Testis (tissue), 5 donors: ENCODE measurements at places on chromosomes 16 and 17. TPM values are rescaled to one million over a fixed set of nuclear protein-coding genes. Genes with fewer than 3 reads are reported as not detected.

PRR11 gene
- 3.9 TPM for polyA plus RNA-seq

KRT23 gene
- polyA plus RNA-seq, result 52.2 TPM

ABCC11 gene
- 24.1 TPM for polyA plus RNA-seq

MILR1 gene
- polyA plus RNA-seq, result 3.7 TPM

HBA1 gene
- polyA plus RNA-seq, result 24.0 TPM

REXO5 gene
- polyA plus RNA-seq, result 991 TPM

CD68 gene
- 54.8 TPM for polyA plus RNA-seq

SMTNL2 gene
- 6.9 TPM for polyA plus RNA-seq

CTRB1 gene
- not detected for polyA plus RNA-seq

OR1A1 gene
- not detected for polyA plus RNA-seq

NPIPA2 gene
- polyA plus RNA-seq, result 17.8 TPM

BAIAP3 gene
- polyA plus RNA-seq, result 23.0 TPM

KRT33A gene
- 2.3 TPM for polyA plus RNA-seq

SULT1A1 gene
- polyA plus RNA-seq, result 50.9 TPM

CCL17 gene
- polyA plus RNA-seq, result 4.0 TPM

MYH8 gene
- 0.78 TPM for polyA plus RNA-seq

ZNF423 gene
- polyA plus RNA-seq, result 8.9 TPM

TRPV2 gene
- polyA plus RNA-seq, result 7.6 TPM
